Cerebellum (tissue), 4 donors: ENCODE measurements at places on chromosomes 5 and 9. TPM values are rescaled to one million over a fixed set of nuclear protein-coding genes. Genes with fewer than 3 reads are reported as not detected.

GARNL3 gene
- 87.7 TPM for total RNA-seq

GABBR2 gene
- 45.3 TPM for total RNA-seq

LRRC19 gene
- total RNA-seq: not detected

IFNA21 gene
- not detected for total RNA-seq
